ENCODE measurements at places on chromosomes 13 and 19.

- DNase-seq, result peak; percentile 83
These were observed 678 bp downstream of the ISOC2 start for GRCh38 chr19:55460670-55461258.

DNA sequence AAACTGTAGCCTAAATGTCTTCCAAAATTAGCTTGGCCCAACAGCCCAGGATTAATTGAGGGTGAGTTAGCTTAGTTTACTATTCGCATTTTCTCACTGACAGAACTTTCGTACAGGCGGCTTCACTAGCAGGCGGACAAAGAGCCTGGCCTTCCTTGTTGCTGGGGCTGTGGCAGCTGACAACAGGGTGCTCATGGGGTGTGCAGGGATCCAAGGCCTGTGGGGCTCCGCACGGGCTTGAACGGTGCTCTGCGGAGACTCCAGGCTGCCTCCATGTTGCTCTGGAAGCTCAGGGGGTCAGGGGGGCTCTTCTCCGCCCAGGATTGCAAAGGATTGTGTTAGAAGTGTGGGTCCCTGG, 36.3 kb upstream of the DPRX start:
- no peak for DNase-seq

DNA sequence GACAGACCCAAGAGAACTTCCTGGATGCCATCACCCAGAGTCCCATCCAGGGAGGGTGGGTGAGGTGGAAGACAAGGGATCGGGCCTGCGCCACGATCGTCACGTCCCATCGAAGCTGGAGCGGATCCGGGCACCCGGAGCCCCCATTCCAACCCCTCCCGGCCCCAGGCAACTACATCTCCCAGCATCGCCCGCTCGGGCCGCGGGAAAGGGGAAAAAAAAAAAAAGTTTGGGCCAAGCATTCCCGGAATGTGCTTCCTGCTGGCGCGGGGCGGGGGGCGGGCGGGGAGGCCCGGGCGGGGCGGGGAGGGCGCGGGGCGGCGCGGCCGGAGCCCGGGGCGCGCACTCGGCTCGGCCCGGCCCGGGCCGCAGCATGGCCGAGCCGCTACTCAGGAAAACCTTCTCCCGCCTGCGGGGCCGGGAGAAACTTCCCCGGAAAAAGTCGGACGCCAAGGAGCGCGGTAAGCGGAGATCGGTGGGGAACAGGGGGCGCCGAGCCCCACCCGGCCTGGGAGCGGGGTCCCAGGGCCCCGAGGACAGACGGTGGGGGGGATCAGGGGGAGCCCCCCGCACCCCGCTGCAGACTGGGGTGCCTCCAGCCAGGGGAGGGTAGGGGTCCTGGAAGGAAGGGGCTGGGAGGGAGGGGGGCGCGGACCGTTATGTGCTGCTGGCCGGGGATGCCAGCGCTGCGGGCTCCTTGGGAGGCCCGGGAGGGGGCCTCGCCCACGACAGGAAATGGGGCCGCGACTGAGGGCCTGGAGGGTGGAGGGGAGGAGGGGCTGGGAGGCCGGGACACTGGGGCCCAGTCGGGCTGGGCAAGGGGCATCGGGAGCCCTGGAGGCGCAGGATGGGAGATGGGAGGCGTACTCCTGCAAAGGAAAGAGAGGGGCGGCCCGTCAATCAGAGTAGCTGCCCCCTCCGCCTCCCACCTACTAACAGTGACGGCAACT, at the start of gene SYDE1:
Gene SYDE1 (plus strand): TSS at position 341 of the 950 bp plus-strand sequence. CDS start 33 bp downstream, at position 374.
- peak; percentile 72 for DNase-seq

GRCh38 chr19:8252922-8253589, 43.9 kb downstream of the CERS4 start:
- DNase-seq, result peak; percentile 55

DNA sequence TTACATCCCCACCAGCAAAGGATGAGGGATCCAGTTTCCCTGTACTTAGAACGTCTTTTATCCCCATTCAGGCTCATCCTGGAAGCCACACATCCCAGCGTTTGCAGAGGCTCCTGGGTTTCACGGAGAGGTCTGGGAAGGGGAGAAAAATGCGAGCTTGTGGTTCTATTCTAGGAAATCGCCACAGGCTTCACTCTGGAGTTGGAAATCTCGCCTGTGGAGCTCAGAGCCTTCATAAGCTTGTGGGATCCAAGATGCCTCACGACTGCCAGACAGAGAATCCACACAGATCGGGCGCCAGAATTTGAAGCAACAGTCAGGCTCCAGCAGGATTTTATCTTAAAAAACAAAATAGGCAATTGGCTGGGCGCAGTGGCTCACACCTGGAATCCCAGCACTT, 157.9 kb downstream of the PTPRS start:
- DNase-seq, result no peak

GRCh38 chr19:44668985-44669764, 2.1 kb upstream of the CEACAM19 start:
- DNase-seq, result no peak

- DNase-seq, result no peak
These were observed 446.0 kb downstream of the PCDH20 start for GRCh38 chr13:60969656-60970055.

- DNase-seq, result no peak
These were observed 350.7 kb downstream of the UQCRFS1 start for GRCh38 chr19:28862238-28862637.

- no peak for DNase-seq
These were observed 233.7 kb downstream of the GPC5 start for GRCh38 chr13:91632086-91632485.

DNA sequence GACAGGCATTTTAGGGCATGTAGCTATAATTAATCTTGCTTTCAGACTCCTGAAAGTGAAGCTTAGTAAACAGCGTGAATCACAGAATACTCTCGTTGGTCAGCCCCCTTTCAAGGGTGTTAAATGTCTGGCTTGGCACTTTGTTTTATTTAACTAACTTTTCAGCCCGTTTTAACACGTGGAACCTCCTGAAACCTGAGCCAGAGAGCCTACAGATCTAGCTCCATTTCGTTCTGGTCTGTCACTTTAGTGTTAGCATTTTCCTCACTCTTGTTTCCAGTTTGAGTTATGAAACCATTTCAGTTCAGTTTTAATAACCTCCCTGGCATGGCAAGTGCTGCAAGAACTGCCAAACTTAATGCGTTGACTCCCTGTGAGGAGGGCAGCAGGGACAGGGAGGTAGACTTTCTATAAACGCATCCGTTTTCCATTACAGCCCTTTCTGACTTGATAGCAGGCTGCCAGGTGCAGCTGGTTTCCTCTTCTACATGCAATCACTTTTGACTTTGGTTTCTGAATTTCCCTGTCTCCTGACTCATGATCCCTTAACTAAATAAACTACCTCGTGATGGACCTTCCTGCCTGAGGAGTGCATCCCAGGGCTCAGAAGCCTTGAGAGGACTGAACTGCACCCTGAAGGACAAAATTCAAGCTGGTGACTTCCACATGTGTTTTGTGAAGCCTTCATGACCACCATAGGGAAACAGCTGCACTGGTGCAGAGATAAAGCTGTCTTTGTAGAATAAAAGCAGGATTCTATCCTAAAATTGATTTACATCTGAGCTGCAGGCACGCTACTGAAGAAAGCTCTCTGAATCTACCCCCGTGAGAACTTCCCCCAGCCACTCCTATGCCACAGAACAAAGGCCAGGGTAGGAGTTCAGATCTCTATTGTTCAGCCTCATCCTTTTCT, 192.6 kb downstream of the DLEU7 start:
- no peak for DNase-seq

Measured in right lung (tissue), 10 donors.